B cell (primary cell): ENCODE measurements at places on chromosomes 13 and 19. TPM values are rescaled to one million over a fixed set of nuclear protein-coding genes. Genes with fewer than 3 reads are reported as not detected.

GRCh38 chr19:30212574-30212973 is 159.6 kb upstream of the ZNF536 start:
- DNase-seq: no peak

DNA sequence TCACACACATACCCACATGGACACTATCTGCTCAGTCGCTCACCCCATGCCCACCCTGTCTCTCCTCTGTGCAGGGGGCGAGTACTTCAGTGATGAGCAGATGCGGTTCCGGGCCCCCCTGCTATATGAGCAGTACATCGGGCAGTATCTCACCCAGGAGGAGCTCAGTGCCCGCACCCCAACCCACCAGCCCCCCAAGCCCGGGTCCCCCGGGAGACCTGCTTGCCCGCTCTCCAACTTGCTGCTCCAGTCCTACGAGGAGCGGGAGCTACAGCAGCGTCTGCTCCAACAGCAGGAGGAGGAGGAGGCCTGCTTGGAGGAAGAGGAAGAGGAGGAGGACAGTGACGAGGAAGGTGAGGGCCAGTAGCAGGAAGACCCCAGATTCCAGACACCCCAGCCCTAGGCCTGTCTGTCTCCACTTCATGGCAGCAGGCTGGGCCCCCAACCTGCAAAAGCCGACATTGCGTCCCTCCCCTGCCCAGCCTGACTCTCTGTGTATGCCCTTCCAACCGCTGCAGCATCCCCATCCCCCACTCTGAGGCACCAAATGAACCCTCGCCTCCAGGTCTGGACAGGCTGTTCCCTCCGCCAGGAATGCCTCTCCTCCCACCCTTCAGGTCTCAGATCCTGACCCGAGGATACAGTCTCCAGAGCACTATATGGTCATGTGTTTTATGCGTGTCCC is 9.7 kb downstream of the CCDC97 start:
- no peak for DNase-seq

- DNase-seq: no peak
Observed at GRCh38 chr13:38606699-38607535, 80.0 kb upstream of the FREM2 start.

GRCh38 chr19:2800506-2800905 is 15.2 kb downstream of the THOP1 start:
- DNase-seq: no peak

PRX gene
- total RNA-seq: 2.5 and 3.5 TPM in 2 replicates

KIR2DL1 gene
- total RNA-seq: not detected in 2 replicates
